ENCODE measurements at places on chromosomes 13 and 19.

GRCh38 chr13:29906432-29907011, 56.1 kb upstream of the UBL3 start:
- DNase-seq, result no peak

- DNase-seq, result no peak
Measured at GRCh38 chr13:41139296-41139966, 6.8 kb upstream of the KBTBD6 start.

DNA sequence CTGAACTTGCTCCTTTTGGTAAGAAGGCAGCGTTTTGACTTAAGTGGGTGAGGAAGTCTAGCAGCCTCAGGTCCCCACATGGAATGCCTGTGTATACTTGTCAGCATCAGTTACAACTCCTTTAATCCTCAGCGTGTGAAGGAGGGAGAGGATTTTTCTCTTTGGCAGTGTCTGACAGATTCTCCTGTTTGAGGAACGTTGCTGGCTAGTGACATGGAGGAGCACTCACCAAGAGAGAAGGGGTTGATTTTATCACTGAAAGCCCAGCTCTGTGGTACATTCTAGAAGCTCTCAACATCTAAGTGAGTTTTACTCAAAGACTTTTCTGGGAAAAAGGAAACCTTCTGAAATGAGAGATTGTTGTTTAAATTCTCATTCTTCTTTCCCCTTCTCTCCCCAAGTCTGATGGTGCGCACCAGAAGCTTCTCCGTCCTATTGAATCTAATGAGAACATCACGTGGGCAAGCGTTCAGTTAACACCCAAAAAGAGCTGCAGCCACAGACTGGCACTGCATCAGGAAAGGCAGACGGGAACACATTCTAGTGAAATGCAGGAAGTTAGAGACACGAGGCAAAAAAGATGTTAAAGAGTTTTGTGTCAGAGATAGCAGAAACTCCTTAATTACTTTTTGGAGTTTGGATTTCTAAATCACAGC, 58.2 kb downstream of the GJA3 start:
- no peak for DNase-seq

GRCh38 chr19:29836409-29836825, 24.6 kb downstream of the CCNE1 start:
- DNase-seq, result no peak

- DNase-seq, result no peak
Measured at GRCh38 chr19:23799321-23799720, 40.6 kb upstream of the ZNF681 start.

GRCh38 chr13:81987677-81988357, 1646.9 kb upstream of the SPRY2 start:
- no peak for DNase-seq
